ENCODE measurements at places on chromosomes 2 and 18.

- no peak for DNase-seq
Measured at GRCh38 chr2:31075431-31075830, 62.8 kb downstream of the GALNT14 start.

DNA sequence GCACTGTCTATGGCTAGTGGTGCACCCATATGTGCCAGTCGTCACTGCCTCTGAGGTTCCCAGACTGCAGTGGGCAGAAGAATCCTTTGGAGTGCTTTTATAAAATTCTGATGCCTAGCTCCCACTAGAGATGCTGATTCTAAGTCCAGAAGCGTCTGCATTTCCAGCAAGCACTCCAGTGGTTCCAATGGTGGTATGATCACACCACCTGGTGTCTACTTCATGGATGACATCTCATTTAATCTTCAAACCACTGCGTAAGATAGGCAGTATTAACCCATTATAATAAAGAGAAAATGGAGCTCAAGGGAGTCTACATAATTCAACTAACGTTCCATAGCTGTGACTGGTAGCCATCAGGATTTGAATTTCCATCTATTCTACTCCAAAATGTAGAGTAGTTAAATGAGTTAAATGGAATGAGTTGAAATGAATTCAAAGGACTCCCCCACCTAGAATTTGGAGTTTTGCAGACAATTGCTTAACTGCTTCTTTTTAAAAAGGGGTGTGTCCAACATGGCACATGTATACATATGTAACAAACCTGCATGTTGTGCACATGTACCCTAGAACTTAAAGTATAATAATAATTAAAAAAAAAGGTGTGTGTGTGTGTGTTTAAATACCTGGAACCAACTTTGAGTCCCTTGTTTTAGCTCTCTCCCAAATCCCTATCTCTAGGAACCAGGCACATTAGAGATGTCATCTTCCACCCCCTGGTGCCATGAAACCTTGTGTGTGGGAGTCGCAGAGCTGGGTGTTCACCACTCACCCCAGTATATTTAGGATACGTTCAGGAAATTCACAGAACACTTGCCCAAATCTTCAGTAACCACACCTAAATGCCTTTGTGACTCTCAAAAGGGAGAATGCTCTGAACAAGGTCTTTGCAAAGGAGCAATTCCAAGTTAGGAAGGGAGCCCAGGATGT lies 14.1 kb downstream of the LAMA3 start:
- DNase-seq: no peak

DNA sequence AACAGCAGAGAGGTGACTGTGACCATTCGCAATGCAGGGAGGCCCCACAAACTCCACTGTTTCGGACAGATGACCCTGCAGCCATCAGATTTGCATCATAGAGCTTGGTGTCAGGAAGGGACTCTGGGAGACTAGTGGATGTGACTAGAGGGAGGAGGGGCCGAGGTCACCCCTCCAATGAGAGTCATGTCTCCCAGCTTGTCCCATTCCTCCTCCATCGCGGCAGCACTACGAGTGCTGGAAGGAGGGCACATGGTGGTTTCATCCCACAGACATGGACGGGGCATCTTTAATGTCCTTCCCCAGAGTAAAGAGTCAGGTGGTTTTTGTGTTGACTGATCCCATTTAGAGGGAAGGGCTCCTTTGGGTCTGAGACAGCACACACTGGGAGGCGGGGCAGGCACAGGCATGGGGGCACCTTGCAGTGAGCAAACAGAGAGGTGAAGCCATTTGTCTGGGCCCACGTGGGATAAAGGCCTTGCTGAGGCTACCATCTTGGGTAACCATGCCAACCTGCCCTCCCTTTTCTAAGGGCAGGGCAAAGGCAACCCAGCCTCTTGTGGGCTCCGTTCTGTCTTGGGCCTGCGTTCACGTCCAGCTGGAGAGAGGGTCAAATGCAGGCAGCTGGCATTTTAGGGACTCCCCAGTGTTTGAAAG lies 208.1 kb downstream of the ASB1 start:
- DNase-seq: no peak

- no peak for DNase-seq
Measured at GRCh38 chr2:179443180-179443579, 178.5 kb upstream of the SESTD1 start.

DNA sequence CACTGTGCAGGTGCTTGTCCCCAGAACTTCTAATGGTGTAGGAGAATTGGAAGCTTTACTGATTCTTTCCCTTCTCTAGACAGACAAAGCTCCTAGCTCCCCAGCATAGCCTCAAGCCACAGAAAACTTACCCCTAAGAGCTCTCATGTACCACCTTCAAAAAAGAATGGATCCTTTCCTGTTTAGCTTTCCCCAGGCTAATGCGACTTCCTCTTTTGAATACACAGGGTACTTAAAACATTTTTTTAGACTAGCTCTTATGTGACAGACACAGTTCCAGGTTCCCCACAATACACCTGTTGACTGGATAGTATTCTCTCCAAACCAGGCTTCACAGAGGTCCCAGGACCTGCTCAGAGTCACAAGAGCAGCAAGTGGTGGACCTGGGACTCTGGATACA lies 8.3 kb downstream of the CTAGE1 start:
- DNase-seq: no peak

- no peak for DNase-seq
Measured at GRCh38 chr2:100010606-100011005, 131.8 kb downstream of the AFF3 start.

DNA sequence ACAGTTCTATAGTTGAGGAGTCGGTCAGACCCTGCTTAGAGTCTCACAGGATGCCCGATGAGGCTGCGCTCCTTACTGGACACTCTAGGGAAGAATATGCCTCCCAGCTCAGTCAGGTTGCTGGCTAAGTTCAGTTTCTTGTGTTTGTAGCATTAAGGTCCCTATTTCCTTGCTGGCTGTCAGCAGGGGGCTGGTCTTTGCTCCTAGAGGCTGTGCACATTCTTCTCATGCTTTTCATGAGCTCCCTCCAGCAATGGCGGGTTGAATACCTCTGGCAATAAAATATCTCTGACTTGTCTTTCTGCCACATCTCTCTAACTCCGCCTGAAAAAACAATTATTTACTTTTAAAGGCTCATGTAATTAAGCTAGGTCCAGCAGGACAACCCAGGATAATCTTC lies 79.4 kb upstream of the DNAJC10 start:
- DNase-seq: no peak

DNA sequence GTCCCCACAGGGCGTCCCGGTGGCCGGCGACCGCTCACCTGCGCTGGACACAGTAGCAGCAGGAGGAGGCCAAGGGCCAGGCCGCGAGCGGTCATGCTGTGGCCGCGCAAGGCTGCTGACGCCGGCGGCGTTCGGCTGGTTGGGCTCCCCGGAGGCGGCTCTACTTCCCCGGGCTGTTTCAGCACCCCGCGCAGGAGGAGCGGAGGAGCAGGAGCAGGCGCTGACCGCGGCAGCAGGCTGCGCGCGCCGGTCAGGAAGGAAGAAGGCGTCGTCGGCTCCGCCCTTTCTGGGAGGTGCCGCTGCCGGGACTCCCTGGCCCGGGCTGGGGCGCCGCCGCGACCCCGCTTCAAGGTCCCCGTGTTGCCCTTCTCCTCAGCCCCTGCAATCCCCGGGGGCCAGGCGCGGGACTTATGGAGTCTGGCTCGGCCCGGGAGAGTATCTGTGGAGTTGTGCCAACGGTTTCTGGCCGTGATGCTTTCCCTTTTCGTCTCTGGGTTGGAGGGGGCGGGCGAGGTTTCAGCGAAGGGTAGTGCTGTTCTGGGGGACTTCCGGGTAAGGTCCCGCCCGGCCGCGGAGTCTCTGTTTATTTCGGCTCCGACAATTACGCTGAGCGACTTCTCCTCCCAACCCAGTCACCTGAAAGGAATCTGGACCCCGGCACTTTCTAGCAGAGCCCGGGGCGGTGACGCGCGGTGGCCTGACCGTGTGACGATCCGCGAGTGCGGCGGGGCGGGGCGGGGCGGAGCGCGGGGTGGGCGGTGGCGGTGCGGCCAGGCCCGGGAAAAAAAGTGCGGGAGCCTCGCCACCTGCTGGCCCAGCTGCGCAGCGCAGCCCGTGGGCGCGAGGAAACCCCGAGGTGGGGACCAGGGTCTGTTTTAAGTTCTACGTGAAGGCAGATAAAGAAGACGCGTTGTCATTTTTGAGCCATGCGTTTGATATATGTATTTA lies at the start of gene NPC1:
NPC1 (minus strand) TSS at position 258 of the 948 bp plus-strand sequence; CDS start at position 95, 163 bp downstream.
- DNase-seq: peak; percentile 87

GRCh38 chr2:1593371-1594122 lies 150.8 kb downstream of the PXDN start:
- DNase-seq: no peak

GRCh38 chr2:197464175-197464574 lies 10.8 kb downstream of the COQ10B start:
- no peak for DNase-seq

DNA sequence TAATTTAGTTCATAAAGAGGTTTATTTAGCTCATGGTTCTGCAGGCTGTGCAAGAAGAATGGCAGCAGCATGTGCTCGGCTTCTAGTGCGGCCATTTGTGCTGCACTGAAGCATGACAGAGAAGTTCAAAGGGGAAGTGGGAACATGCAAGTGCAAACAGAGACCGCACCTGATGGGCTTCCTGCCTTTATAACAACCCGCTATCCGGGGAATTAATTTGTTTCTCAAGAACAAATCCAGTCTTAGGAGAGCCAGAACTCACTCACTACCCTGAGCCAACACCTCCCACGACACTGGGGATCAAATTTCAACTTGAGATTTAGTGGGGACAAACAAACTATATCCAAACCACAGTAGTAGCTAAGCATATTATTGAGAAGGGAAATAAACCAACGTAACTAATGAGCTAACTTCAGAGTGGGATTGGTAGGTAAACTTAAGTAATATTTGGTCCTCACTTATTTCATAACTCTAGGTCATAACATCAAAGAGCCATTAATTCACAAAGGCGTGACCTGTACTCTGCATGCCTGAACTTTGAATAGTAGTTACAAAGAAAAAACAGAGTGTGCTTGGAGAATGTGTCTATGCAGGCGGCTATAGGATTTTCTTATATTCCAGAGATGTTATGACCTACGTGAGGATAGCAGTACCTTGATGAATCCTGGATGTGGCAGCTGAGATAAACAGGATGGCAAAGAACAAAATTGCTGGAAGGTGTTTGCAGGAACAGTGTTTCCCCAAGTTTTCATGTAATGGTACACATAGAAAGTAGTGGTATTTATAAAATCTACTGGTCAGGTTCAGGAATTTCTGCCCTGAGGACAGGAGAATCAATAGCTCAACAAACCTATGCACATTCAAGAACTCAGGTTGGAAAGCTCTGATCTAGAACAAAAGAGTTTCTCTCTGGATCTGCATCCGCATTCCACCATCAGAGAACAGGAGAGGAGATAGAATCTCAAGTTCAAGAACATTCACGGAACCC lies 845.9 kb upstream of the ID2 start:
- DNase-seq: no peak

GRCh38 chr2:86213699-86214502 lies 14.6 kb downstream of the MRPL35 start:
- DNase-seq: no peak

DNA sequence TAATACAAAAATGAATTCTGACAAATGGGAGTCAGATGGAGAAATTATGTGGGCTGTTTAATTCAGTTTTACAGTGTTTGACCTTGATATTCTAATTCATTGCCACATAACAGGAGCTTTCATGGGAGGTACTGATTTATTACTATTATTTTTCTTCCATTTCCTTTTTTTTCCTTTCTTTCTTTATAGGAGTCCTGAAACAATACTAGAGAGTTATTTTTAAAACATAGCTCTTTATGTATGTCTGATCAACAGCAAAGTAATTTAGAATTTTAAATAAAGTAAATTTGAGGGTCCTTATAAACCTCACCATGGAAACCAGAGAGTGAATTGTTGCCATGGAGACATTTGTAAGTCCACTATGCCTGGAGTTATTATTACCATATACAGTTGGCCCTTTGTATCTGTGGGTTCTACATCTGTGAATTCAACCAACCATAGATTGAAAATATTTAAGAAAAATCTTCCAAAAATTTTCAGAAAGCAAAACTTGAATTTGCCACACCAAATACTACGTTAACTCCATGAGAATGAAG lies 40.9 kb upstream of the PPP4R1 start:
- DNase-seq: no peak

GRCh38 chr2:25714740-25715139 lies 41.4 kb upstream of the DTNB start:
- DNase-seq: no peak

- DNase-seq: no peak
Measured at GRCh38 chr2:146870691-146871090, 974.1 kb upstream of the ACVR2A start.

GRCh38 chr2:28451793-28452533 lies 43.9 kb upstream of the PLB1 start:
- DNase-seq: no peak

- DNase-seq: no peak
Measured at GRCh38 chr2:121151311-121152109, 133.5 kb downstream of the TFCP2L1 start.

DNA sequence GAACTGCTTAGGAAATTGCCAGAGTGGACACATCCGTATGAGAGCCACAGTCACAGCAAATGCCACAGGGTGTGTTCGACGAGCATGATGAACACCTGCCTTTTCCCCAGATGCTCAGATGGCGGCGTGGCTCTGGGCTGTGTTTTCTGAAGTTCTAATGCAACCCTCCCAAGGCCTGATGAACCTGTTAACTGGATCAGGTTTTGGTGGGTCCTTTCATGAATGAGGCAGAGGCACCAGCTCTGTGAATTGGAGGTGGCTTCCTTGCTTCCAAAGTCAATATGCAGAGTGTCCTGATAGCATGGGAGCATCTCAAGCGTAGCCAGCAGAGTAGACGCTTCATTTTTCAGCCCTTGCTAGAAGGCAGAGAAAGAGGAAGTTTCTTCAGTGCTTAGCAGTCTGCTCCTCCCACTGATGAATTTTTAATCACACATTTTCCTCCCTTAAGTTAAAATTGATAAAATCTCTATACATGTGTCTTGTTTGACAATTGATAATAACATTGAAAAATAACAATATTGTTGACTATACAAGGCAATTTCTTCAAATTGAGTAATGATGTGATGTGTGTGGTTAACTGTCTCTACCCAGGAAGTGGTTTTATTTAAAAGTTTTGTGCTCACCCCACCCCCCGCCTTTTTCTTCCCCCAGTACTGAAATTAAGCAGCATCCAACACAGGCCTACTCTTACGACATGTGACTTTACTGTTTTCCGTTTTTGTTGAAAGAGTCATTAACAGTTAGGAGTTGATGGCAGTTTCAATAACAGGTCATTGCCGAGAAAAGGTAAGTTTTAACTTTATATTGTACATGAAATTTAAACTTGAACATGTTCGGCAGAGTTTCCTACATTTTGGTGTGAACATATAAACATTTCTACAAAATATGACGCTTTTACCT lies at the start of gene ARHGAP15:
ARHGAP15 (plus strand) TSS at position 739 of the 900 bp plus-strand sequence.
- peak; percentile 53 for DNase-seq

GRCh38 chr18:11408555-11409065 lies 200.8 kb upstream of the SLC35G4 start:
- DNase-seq: no peak

DNA sequence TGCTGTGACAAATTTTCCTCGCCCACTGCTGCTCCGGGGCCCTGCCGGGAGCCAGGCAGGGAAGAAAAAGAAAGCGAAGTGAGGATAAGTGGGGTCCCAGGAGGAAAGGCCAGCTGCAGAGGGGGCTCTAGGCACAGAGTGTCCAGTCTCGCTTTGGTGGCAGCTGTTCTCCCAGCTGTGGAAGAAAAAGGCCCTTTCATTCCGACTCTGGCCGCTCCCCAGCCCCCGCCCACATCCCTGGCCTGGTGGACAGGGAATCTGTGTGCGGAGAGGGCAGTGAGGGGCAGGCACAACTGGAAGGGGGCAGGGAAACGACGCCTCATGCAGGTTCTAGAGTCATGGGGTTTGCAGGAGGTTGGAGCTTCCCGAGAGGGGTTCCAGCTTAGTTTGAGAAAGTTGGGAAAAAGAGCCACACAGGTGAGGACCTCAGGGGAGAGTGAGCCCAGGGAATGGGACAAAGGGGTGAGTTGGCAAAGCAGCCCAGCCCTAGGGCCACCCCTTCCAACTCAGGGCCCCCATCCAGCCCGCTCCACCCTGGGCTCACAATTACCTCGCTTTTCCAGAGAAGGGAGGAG lies 1.8 kb downstream of the RTKN start:
- no peak for DNase-seq

Measured in activated T-helper 1 cell treated with anti-CD3 and anti-CD28 coated beads, Interleukin-2, amount 50 U/mL, for 16 hours (primary cell).